ENCODE measurements at places on chromosomes 4 and X.

DNA sequence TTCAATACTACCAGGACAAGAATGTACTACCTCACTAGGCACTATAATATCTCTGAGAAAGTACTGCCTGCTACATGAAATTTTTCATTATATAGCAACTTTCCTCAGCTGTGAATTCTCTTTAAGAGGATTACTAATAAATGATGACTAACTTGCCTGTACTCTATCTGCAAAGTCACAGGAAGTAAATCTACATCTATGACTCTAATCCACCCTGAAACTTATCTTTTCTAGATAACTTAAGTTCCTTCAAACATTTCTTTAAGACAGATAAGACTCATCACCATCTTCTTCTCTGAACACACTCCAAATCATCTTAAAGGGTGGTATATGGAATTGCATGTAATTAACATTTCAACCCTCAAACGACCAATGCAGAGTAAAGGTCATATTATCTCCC, 28.8 kb downstream of the RPS6KA3 start:
- DNase-seq, result no peak

DNA sequence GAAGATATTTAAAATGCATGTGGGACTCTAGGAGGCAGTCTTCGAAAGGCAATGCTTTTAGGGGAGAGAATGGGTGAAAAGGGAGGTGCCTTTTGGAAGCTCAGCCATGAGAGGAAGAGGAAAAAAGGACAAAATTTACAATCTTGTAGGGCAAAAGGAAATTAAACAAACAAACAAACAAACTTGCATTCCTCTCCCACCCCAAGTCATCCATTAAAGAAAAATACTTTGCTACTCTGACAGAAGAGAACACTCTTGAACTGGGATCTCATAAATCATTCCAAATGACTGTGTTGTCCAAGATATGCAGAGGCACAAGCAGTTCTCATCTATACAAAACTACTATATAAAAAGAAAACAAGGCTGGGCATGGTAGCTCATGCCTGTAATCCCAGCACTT, 46.7 kb downstream of the HELQ start:
- DNase-seq, result no peak

- DNase-seq, result no peak
Observed at GRCh38 chrX:8003147-8003883, 76.1 kb upstream of the PNPLA4 start.

- DNase-seq, result no peak
Observed at GRCh38 chrX:73847100-73847499, 284.1 kb downstream of the CHIC1 start.

GRCh38 chr4:90186229-90186628, 59.0 kb downstream of the CCSER1 start:
- no peak for DNase-seq

- no peak for DNase-seq
Observed at GRCh38 chr4:181578911-181579310, 664.3 kb upstream of the TENM3 start.

GRCh38 chrX:154300816-154301215, 5.2 kb downstream of the TKTL1 start:
- no peak for DNase-seq

- DNase-seq, result no peak
Observed at GRCh38 chr4:115113506-115114106, at the start of gene NDST4. Gene NDST4 (minus strand): TSS chr4:115113620. CDS start chr4:115077036, 36,584 bp downstream.

DNA sequence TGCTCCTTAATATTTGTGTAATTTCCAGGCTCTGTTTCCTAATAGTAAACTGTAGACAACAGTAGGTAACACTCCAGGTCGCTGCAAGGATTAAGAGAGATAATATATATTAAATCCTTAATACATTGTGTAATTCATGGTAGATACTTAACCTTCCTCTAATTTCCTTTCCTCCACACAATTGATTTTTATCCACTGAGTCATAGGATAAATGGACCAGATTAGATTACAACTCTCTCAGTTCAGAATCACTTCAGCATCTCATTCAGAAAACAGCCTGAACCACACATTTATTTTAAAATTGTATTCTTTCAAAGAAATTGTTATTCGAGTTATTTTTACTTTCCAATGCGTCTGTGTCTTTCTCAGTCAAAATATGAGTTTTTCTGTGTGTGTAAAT, 17.1 kb downstream of the GK2 start:
- no peak for DNase-seq

DNA sequence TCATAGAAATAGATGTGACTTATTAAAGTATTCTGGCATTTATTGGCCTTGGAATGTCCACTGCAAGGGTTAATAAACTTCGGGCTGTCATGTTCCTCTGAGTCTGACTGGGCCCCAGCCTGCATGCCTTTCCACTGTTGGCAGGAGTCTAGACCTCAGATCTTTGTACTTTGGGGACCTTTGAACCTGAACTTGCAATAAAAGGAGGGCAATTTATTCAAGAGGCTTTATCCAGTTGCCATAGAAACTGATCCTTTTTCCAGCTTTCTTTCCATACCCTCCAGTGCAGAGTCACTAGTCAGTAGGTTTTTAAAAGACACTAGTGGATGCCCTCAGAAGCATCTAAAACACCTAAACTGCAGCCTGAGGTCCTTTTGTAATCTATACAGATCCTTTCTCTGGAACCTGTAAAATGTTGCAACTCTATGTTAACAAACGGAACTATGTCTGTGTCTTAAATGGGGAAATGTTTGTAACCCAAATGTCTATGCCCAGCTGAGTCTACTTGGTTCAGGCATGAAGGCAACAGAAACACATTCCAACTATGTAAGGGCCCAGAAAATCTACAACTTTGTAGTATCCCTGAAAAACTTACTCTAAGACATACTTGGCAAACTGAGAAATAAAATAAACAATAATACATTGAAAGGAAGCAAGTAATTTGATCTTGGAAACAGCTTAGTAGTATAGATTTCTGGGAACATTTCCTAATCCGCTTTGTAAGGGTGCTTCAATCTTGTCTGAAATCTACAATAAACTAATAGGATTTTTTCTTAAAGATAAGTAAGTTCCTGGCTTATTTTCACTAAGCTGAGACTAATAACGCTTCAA, 41.5 kb downstream of the SOWAHB start:
- no peak for DNase-seq

- DNase-seq, result no peak
Observed at GRCh38 chr4:159764343-159764952, 661.6 kb downstream of the RAPGEF2 start.

DNA sequence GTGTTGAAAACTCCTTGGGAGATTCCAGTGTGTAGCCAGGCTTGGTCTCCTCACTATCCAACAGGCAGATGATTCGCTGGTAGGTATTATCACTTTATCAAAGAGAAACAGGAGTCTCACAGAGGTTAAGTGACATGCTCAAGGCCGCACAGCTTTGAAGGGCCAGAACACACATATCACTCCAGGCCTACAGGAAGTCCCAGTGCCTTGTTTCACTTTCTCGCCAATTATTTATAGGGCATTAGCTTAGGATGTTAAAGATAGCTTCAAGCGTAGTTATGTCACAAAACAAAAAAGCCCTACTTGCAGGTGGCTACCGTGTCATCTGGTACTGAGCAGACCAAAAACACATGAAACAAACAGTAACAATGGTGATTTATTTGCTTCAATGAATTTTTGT, 13.2 kb downstream of the ATP8A1 start:
- no peak for DNase-seq

GRCh38 chrX:19514791-19515614, at the start of gene MAP3K15:
Gene MAP3K15 (minus strand): TSS chrX:19515508. CDS start chrX:19515261, 247 bp downstream.
- no peak for DNase-seq

- peak; percentile 32 for DNase-seq
Observed at GRCh38 chr4:2083826-2084160, 24.7 kb downstream of the NAT8L start.

- DNase-seq, result no peak
Observed at GRCh38 chrX:10989386-10989785, 121.7 kb upstream of the HCCS start.

GRCh38 chrX:139454743-139455142, 75.8 kb upstream of the F9 start:
- DNase-seq, result no peak

GRCh38 chrX:63428348-63428747, 77.2 kb upstream of the SPIN4 start:
- no peak for DNase-seq

DNA sequence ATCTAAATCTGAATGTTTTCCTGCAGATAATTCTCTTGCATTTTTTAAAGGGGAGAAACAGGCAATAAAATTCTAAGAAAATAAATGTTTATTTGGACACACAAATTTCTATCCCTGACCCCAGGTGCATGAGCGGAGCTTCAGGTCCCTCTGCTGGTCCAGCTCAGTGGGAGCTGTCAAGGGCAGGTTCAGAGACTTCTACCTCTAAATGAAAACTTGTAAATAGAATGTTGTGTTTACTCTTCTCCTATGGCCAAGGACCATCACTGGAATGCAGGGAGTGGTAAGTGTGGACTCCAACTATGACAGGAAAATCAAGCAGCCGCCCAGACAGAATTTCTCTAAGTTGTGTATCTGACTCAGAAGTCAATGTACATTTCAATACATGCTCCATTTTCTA, 148.6 kb upstream of the TTC29 start:
- no peak for DNase-seq

GRCh38 chr4:178523038-178523437, 1080.8 kb upstream of the AGA start:
- DNase-seq, result no peak

GRCh38 chrX:14528629-14529289, 577 bp upstream of the GLRA2 start:
- no peak for DNase-seq

- DNase-seq, result peak; percentile 96
Observed at GRCh38 chrX:49073601-49074575, at the start of gene PRAF2. Gene PRAF2 (minus strand): TSS chrX:49074002. CDS start chrX:49073987, 15 bp downstream.

GRCh38 chrX:21166272-21166982, 207.8 kb upstream of the CNKSR2 start:
- no peak for DNase-seq

- DNase-seq, result no peak
Observed at GRCh38 chr4:15336410-15337167, 91.2 kb upstream of the C1QTNF7 start.

GRCh38 chr4:88758264-88758663, 60.6 kb upstream of the NAP1L5 start:
- DNase-seq, result no peak

GRCh38 chrX:700936-701335, 70.3 kb downstream of the SHOX start:
- no peak for DNase-seq

- DNase-seq, result no peak
Observed at GRCh38 chr4:82776925-82777542, 21.6 kb downstream of the SCD5 start.

DNA sequence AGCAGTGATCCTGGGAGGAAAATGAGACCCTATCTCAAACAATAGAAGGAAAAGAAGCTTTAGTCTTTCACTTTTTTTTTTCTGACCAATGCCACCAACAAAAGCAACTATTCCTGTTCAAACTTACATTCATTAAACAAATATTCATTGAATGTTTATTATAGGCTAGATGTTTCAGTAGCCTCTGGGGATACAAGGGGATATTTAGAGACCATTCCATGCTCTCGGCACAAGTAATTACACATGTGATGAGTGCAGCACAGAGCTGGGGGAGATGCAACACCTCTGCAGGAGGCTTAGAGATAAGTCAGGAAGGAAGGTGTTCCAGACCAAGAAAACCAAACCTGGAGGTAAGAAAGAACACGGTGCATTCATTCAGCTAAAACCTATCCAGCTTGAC, 68.3 kb downstream of the PALLD start:
- no peak for DNase-seq

DNA sequence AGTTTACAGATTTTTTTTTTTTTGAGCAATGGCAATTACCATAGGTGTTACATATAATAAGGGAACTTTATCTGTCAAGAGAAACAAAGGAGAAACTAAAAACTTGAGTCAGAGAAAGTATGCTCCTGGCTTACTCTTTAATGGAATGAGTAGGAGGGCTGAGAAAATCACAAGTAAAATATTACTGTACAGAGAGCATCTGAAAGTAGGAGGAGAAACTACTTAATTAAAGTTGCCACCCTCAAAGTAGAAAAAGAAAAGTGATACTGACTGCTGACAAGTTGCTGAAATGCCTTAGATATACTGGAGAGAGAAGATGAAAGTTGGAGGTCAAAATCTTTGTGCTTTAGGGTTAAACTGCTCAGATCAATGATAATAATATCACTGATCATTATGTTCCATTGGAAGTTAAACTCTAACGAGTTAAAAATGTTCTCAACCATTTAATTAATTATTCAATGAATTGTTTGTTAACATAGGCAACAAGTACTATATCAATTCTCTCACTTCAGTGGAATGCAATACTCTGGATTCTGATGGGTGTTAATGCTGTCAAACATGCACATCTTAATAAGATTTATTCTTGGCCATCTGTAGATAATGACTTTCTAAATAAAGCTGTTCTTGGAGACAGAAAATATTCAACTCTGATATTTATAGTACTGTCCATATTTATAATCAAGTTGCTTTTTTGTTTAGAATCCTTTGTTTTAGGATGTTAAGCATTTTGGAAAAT, 61.2 kb upstream of the CAMK2D start:
- DNase-seq, result no peak

DNA sequence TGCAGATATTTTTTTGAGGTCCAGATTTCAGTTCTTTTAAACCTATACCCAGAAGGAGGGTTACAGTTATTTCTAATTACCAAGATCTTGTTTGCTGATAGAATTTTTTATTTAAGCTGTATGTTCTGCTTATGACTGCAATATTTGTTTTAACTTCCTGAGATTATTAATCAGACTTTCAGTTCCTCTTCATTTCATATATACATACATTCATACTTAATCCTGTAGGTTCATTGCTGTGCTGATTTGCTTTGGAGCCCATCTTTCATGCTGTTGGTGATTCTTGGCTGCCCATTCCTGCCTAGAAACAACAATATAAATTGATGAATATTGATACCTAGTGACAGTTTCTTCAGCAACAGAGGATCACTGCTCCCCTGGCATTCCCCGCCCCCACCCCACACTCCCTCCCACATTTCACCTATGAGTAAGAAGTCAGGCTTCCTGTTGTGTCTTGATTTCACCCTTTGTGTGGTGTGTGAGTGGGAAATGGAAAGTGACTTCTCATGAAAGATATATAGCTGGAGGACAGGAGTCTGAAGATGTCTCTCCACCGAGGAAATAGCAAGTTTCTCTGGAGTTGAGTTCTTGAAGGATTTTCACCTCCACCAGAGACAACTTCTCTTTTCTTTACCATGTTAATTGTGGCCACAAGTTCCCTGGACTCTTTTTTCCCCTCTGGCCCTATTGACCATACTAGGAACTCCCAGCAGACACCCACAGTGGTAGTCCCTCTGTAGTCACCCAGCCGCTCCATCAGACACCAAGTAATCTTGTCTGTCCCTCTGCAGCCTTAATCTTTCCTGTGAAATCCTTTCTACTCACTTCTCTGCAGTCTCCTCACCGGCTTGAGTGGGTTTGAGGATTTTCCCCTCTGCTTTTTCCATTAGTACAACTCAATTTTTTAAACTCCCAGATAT, 118.4 kb downstream of the ASB9 start:
- DNase-seq, result no peak

GRCh38 chrX:150060406-150060805, 122.1 kb upstream of the EOLA2 start:
- DNase-seq, result no peak

- DNase-seq, result no peak
Observed at GRCh38 chr4:85737254-85737653, 262.3 kb downstream of the ARHGAP24 start.

- no peak for DNase-seq
Observed at GRCh38 chrX:3527811-3528210, 181.4 kb upstream of the MXRA5 start.

GRCh38 chr4:127586922-127587571, 45.7 kb upstream of the INTU start:
- DNase-seq, result no peak

GRCh38 chr4:70709611-70710205, 12.1 kb upstream of the RUFY3 start:
- DNase-seq, result no peak

GRCh38 chr4:181810711-181811110, 432.5 kb upstream of the TENM3 start:
- no peak for DNase-seq
